Thymus (tissue), 14 donors: ENCODE measurements at places on chromosomes 7 and 10. TPM values are rescaled to one million over a fixed set of nuclear protein-coding genes. Genes with fewer than 3 reads are reported as not detected.

- no peak for DNase-seq
Measured at GRCh38 chr7:123872908-123873307, 27.9 kb downstream of the HYAL4 start.

- no peak for DNase-seq
Measured at GRCh38 chr7:146412781-146413180, 296.2 kb downstream of the CNTNAP2 start.

DNA sequence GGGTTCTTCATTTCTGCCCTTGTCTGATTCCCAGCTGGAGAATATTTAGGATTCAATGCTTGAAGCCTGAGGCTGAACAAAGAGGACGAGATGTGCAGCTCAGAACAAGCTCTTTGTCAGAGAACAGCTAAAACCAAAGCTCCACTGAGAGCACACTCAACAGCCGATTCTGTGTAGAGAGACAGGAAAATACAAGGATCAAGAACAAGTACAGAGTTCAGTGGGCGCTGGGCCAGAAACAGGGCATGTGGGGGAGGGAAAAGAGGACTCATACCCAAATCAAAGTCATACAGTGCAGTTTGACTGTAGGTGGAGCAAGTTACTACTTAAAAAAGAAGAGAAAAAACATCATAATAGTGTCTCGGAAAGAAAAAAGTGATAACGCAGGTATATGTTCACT is at the start of gene AGMO:
AGMO (minus strand) TSS at position 181 of the 400 bp plus-strand sequence.
- no peak for DNase-seq

DNA sequence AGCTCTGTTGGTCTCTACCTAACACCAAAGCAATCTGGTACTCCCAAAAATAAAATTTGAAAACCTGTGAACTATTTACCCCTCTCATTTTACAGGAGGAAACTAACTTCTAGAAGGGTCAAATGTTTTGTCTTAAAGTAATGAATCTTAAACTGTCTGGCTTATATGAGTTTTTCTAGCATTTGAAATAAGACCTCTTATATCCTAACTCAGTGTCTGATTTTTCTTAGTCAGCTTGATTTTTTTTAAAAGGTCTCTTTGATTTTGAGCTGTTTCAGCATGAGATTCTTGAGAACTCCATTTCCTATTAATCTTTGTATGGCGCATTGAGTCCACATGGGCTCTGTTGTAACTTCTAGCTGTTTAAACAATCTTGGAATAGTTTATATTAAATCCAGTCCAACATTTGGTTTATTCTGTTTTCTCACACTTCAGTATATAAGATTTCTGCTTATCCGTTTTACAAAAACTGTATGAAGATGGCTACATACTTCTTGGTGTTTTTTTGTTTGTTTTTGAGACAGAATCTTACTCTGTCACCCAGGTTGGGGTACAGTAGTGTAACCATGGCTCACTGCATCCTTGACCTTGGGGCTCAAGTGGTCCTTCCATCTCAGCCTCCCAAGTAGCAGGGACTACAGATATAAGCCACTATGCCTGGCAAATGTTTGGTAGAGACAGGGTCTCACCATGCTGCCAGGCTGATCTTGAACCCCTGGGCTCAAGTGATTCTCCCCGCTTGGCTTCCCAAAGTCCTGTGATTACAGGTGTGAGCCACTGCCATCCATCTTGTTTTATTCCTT is 91.1 kb downstream of the PPP1R9A start:
- DNase-seq, result no peak

- DNase-seq, result no peak
Measured at GRCh38 chr7:124557587-124557986, 208.0 kb downstream of the GPR37 start.

GRCh38 chr7:92615861-92616260 is 25.7 kb upstream of the FAM133B start:
- no peak for DNase-seq

GRCh38 chr10:670038-670437 is 19.4 kb downstream of the DIP2C start:
- DNase-seq, result no peak

DNA sequence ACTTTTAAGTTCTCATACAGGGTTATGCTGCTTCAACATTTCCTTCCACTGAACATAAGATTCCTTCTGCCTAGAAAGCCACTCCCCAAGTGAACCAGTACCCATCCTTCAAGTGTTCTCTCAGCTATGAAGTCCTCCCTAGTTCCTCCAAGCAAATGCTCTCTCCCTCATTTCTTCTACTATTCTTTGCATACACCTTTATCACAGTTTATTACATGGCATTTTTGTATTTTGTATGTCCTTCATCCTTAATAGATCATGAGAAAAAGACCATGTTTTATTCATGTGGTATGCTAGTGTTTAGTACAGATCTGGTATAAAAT is 1.9 kb downstream of the SYPL1 start:
- peak; percentile 48 for DNase-seq

DNA sequence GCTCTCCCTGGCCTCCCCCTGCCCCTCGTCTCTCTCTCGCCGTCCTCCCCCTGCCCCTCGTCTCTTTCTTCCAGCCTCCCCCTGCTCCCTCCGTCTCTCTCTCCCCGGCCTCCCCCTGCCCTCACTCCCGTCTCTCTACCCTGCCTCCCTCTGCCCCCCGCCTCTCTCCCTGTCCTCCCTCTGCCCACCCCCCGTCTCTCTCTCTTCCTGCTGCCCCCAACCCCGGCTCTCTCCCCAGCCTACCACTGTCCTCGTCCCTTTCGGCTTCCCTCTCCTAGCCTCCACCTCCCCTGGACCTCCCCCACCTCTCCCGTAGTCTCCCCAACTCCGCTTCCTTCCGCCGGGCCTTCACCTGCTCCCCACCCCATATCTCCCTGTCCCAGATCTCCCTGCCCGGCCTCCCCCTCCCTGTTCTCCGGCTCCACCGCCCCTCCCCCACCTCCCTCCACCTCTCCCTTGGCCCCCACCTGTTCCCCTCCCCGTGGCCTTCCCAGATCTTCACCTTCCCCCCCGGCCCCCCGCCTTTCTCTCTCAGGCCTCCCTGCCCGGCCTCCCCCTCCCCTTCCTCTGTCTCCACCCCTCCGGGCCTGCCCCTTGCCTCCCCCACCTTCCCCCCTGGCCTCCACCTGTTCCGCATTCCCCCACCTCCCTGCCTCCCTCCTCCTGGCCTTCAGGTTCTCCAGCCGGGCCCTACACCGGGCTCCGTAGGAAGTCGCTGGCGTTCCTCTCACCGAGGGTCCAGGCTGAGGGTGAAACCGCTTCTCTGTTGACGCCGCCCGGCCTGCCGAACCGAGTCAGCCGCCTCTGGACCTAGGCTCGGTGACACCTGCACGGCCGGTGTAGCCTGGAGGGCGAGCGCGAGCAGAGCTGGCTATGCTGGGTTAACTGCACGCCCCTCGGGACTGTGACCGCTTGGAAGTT is 1.2 kb downstream of the GET4 start:
- no peak for DNase-seq

DNA sequence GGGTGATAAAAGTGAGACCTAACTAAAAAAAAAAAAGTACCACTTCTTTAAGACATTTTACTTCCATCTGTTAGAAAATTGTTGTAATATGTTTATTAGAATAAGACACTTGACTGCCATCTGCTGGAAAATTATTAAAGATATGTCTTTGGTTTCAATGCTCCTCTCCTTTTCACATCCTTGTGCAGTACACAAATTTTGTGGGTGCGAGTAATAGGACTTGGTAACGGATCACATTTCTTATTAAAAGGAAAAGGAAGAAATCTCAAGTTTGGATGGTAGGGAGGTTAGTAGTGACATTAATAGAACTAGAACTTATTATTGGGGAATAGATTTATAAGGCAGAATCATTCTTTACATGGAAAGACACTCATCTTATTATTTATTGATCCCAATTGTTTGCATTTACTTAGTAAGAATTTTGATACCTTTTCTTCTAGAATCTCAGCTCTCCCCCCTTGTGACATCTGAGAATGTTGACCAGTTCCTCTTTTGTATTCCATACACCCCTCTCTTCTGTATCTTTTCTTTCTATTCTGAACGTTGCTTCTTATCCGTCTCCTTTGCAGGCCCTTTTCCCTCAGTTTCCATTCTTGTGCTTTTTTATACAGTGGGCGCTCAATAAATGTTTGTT is 43.0 kb upstream of the RPA3 start:
- peak; percentile 62 for DNase-seq

DNA sequence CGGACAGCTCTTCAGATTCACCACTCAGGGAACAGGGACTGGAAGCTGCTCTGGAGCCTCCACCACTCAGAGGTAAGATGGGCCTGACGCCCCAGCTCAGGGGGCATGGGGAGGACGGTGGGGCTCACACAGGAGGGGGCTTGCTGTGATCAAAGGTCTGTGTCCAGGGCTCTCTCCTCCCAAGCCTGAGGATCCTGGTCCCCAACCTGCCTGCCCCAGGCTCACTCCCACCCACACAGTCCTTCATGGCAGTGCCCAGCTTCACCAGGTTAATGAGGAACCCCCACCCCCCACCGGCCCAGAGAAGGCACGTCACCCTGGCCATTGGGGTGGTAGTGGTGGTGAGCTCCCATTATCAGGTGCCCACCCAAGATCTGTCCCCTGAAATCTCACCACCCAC is 926.7 kb upstream of the ZNF722 start:
- no peak for DNase-seq

PRR15 gene
- 0.39 TPM for polyA plus RNA-seq

AVPI1 gene
- polyA plus RNA-seq, result 11.5 TPM

GNA12 gene
- 11.9 TPM for polyA plus RNA-seq

UBN2 gene
- polyA plus RNA-seq, result 4.3 TPM

KCNIP2 gene
- polyA plus RNA-seq, result 1.3 TPM

TRPV6 gene
- polyA plus RNA-seq, result 1.1 TPM

EBLN1 gene
- polyA plus RNA-seq, result 0.11 TPM

ELN gene
- polyA plus RNA-seq, result 29.8 TPM

SEPTIN7 gene
- polyA plus RNA-seq, result 258 TPM

RADIL gene
- polyA plus RNA-seq, result 0.91 TPM
